Activated T-helper 1 cell treated with anti-CD3 and anti-CD28 coated beads, Interleukin-2, amount 50 U/mL, for 16 hours (primary cell): ENCODE measurements at places on chromosomes 1 and 21.

GRCh38 chr1:17509363-17509762, 30.1 kb upstream of the ARHGEF10L start:
- no peak for DNase-seq

- no peak for DNase-seq
Measured at GRCh38 chr1:226349081-226349480, 40.1 kb upstream of the LIN9 start.

GRCh38 chr1:87733386-87733785, 404.7 kb downstream of the LMO4 start:
- no peak for DNase-seq

DNA sequence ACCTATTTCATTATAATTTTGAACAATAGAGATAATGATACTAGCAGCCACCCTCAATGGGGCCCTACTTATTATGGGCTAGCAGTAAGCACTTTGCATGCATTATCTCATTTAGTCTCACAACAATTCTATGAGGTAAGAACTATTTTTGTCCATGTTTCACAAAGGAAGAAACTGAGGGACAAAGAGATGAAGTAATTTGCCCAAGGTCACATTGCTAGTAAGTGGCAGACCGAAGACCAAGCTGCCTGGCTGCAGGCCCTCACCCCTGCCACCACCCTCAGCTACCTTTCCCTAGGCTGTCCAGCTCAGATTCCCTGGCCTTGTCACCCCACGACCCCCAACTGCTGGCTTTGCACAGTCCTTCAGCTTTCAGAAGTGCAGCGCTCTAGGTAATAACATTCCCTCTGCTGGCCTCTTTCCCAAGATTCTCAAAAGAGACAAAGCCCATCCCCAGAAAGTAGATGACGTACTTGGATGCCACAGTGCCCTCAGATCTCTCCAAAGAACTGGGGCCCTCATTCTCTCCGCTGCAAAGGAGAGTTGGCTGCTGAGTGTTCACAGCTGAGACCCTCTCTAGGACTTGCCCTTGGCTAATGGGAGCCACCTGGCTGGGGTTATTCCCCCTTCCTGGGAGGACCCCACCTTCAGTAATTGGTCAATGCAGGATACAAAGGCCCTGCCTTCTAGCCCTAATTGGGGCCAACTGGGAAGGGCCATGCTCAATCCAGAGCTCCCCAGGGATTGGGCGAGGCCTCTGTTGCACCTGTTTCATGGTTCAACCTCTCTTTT, 39.5 kb downstream of the IRF2BP2 start:
- DNase-seq = no peak

GRCh38 chr21:44687671-44688070, 5.7 kb upstream of the KRTAP12-1 start:
- no peak for DNase-seq

GRCh38 chr1:165284454-165284853, 72.1 kb downstream of the LMX1A start:
- no peak for DNase-seq

DNA sequence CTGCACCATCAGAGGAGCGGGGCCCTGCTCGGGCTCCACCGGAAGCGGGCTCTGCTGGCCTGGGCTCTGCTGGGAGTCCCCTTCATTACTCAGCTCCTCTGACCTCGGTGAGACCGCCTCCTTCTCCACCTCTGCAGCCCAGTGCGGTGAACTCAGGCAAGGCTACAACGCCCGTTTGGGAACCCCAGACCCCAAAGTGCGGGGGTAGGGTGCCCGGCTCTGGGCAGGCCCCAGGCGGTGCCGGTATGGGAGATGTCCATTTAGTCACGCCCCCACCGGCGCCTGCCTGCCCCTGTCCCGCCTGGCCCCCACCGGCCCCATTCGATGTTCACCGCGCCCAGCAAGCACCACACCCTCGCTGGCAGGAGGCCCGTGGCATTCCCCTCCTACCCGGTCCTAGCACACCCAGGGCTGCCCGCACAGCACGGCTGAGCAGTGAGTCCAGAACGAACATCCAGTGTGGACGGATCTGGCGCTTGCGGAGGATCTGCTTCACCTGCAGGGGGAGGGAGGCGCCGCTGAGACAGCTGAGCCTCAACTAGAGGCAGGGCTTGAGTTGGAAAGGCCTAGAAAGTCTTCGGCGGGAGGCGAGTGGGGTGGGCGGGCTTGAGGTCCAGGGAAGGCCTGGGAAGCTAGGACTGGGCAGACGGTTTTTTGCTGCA, 10.0 kb downstream of the MAP3K6 start:
- no peak for DNase-seq

GRCh38 chr1:175499595-175500382, 243.6 kb downstream of the TNR start:
- no peak for DNase-seq

DNA sequence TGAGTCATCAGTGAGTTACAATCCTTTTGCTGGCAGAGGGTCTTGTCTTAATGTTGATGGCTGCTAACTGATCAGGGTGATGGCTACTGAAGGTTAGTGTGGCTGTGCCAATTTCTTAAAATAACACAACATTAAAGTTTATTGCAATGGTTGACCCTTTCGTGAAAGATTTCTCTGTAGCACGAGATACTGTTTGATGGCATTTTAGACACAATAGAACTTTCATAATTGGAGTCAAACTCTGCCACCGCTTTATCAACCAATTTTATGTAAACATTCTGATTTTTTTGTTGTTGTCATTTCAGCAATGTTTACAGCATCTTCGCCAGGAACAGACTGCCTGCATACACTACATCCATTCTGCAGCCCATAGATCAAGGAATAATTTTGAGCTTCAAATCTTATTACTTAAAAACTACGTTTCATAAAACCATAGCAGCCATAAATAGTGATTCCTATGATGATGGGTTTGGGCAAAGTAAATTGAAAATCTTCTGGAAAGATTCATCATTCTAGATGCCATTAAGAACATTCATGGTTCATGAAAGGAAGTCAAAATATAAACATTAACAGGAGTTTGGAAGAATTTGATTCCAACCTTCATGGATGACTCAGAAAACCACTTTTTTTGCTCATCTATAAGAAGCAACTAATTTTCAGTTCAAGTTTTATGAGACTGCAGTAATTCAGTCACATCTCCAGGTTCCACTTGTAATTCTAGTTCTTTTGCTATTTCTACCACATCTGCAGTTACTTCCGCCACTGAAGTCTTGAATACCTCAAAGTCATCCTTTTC, 85.9 kb downstream of the TYW3 start:
- no peak for DNase-seq

DNA sequence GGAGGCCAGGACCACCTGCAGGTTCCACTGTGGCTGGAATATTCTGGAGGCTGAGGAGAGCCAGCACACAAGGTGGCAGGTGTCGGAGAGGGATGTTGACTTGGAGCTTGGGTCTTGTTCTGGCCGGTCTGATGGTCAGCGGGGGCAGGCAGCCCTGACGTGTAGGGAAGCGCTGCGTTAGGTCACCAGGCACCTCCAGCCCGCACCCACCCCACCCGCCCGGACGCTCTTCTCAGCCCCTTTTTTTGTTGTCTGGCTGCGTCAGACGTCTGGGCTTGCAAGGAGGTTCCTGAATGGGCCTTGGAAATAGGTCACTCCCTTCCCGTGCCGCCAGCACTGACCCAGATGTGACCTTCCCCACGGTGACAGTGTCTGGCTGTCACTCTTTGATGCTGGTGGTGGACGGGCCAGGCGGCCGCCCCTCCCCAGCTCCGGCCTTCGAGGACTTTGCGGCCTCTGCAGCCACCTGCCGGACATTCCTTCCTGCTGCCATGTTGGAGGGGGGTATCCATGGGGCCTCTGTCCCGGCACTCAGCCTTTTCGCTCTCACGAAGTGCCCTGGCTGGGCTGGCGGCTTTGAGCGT, 30.1 kb downstream of the SPSB1 start:
- no peak for DNase-seq

DNA sequence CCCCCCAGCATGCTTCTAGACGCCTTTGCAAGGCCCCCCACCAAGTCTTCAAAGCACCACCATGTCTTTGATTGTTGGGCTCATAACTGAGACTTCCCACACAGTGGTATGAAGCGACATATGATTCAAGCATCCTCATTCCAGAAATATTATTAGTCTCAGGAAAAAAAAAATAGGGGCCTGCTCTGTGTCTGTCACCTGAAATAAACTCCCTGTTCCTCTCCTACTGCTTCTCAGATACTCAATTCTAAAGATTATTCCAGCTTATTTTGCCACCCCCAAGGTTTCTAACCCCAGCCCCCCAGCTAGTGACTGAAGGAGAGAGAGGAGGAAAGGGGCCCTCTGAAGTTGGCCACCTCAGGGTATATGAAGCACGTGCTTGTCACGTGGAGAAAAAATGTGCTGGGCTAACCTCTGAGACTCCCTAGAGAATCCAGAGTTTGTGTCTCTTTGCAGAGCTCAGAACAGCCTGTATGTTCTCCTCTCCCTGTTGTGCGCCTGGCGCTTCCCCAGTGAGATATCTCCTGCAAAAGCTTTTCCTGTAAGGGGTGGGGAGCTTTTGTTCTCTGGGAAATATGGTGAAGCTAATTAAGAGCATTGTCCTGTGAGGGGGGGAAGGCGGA, 35.9 kb upstream of the RASAL2 start:
- no peak for DNase-seq

GRCh38 chr1:37840711-37841110, 18.7 kb downstream of the MTF1 start:
- DNase-seq = no peak

DNA sequence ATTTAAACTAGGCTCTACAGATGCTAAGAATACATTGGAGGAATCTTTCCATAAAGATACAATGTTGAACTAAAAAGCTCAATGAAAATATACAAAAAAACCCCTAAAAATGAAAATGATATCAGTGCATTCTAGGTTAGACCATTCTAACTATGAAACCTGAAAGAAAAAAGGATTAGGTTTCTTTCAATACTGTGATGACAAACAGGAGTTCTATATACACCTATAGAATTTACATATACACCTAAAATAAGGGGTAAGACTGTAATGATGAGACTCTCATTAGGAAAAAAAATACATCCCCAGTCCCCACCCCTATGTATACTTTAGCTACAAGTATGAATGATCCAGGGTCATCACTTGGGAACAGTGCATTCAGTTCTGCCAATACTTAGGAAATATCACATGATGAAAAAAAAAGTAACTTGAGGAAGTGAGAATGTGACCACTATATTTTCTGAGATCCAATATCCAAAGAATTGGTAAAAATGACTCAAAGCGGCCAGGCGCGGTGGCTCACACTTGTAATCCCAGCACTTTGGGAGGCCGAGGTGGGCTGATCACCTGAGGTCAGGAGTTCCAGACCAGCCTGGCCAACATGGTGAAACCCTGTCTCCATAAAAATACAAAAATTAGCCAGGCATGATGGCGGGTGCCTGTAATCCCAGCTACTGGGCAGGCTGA, 26.3 kb downstream of the SELENOF start:
- no peak for DNase-seq

DNA sequence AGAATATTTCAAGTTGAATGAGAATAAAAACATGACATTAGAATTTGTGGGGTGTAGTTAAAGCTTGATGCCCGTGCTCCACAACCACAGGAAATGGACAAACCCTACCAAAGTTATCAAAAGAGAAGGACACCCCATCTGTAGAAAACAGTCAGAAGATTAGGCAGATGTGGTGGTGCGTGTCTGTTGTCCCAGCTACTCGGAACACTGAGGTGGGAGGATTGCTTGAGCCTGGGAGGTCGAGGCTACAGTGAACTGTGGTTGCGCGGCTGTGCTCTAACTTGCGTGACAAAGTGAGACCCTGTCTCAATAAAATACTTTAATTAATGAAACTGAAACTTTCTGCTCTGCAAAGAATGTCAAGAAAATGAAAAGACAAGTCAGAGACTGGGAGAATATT, 1.5 kb upstream of the SPATC1L start:
- DNase-seq = no peak

- DNase-seq = no peak
Measured at GRCh38 chr1:173015629-173016028, 35.1 kb downstream of the TNFSF18 start.

DNA sequence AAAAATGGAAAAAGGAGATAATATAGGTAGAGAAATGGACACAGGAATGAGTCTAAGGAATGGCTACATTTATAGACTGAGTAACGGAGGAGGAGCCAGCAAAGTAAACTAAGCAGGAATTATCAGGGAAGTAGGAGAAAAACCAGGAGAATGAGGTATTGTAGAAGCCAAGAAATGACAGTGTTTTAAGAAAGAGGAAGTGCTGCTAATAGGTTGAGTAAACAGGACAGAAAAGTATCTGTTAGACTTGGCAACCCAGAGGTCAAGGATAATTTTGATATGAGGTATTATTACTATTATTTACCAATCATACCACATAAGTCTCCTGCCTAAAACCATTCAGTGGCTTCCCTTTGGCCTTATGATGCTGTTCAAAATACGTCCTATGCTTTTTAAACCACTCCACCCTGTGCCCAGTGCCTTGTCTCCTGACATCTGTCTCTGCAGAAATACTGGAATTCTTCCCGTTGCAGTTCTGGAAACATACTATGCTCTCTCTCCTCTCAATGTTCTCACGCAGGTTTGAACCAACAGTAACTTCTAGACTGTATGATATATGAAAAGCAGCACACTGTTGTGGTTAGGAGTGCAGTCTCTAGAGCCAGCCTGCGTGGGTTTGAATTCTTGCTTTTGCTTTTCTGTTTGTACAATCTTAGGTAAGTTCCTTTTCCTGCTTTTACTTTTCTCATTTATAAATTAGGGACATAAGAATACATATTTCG, 24.6 kb upstream of the NEK7 start:
- no peak for DNase-seq

DNA sequence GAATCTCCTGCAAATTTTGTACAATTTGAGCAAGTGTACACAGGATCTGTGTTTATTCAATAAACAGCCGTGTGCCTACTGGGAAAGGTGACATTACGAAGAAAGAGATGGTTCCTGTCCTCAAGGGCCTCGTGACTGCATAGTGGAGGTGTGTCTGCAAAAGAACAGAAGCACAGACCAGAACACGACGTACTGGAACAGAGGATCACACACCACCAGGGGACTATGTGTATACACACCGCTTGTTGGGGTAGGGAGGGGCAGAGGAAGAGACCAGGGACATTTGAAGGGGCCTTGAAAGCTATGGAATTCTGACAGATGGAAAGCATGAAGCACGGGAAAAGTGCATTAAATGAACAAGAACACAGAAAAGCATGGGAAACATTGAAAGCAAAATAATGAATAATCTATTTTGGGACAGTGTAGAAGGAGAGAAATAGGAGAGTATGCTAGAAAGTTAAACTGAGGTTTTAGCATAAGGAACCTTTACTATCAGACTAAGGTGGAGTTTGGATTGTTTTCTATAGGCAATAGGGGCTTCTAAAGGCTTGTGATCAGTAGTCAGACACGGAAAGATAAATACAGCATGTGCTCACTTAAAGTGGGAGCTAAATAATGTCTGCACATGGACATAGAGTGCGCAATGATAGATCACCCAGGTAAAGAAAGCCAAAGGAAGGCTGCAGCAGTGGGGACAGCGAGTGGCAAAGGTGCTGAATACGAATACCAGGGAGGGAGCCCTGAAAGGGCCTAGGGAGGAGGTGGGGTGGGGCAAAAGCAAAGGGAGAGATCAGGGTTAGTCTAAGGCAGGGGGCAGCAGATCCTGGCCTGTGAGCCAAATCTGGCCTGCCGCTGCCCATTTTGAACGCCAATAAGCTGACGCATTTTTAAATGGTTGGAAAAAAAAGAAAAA, 11.0 kb downstream of the JAK1 start:
- no peak for DNase-seq
